ENCODE measurements at places on chromosomes 12 and 14. TPM values are rescaled to one million over a fixed set of nuclear protein-coding genes. Genes with fewer than 3 reads are reported as not detected.
A peak's percentile ranks its signal among the peaks of the same experiment; 100 is the strongest.

The SMCO3 gene
- not detected for total RNA-seq

The PLEK2 gene
- total RNA-seq, result 21.7 TPM

The RD3L gene
- not detected for total RNA-seq

The C12orf50 gene
- 0.10 TPM for total RNA-seq

The TAS2R20 gene
- 6.1 TPM for total RNA-seq

The NRIP2 gene
- total RNA-seq, result 3.6 TPM

The CLEC2A gene
- not detected for total RNA-seq

The FAM222A gene
- 0.73 TPM for total RNA-seq

The EIF2B1 gene
- total RNA-seq, result 58.0 TPM

- no peak for DNase-seq
These were observed 1.1 kb downstream of the HDAC7 start for GRCh38 chr12:47818467-47819137.

DNA sequence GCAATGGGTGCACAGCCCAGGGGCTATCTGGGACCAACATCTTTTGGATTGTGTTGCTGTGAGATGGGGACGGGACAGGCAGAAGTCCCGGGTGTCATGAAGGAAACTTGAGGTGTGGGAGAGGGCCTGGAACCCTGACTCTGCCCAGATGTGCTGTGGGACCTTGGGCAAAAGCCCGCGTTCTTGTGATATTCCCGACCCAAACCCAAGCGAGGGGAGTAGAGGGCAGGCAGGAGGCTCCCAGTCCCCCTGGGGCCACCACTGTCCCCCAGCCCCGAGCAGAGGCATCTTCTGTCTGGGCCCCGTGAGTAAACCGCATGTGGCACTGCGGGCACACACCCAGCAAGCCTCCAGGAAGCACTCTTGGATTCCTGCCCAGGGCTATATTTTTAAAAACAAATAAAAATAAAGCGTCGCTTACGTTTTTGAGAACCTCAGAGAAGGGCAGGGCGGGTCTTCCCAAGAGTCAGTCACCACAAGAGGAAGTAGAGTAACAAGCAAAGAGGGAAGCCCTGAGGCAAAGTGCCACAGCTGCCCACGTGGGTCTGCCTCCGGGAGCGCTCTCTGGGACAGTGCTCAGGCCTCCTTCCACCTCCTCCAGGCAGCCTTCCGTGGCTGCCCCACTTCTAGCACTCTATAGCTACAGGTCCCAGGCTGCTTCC is 39.5 kb downstream of the BEGAIN start:
- DNase-seq, result peak; percentile 58

DNA sequence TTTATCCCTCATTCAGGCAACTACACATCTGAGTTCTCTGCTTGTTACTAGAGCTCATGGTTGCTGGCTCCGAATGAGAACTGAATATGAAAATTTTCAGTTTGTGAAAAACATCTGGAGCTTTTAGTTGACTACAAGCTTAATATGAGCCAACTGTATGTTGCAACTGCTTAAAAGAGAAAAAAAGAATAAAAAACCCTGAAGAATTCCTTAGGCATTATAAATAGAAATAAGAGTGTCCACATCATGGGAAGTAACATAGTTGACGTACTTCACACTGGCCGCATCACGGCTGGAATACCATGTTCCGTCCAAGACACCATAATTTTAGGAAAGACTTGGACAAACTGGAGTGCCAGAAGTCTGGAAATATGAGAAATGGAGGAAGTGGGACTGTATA is 57.9 kb downstream of the PDE3A start:
- DNase-seq, result no peak

- no peak for DNase-seq
These were observed 23.0 kb downstream of the OR10P1 start for GRCh38 chr12:55659486-55660385.

GRCh38 chr12:117680312-117680711 is 288.5 kb downstream of the KSR2 start:
- no peak for DNase-seq

GRCh38 chr14:23299211-23299957 is 3.3 kb downstream of the PPP1R3E start:
- DNase-seq, result peak; percentile 77

- DNase-seq, result no peak
These were observed 384.9 kb downstream of the SOX5 start for GRCh38 chr12:23564451-23565152.

DNA sequence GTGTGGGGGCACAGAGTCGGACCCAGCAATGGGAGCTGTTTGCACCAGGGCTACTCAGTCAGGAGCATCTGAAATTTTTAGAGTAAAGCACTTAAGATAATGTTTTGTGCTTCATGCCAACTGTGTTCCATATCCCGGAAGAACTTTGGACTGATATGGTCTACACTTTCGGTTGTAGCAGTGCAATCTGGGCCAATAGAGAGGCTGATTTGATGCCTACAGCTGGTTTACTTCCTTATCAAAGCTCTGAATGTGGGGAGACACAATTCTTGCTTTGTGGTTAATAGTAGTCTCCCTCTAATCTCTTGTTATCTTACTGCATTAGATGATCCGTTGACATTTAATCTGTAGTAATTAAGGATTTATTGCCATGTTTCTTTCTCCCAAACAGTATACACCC is 7.8 kb upstream of the VDR start:
- no peak for DNase-seq

- no peak for DNase-seq
These were observed 80.4 kb upstream of the SINHCAF start for GRCh38 chr12:31406345-31406744.

DNA sequence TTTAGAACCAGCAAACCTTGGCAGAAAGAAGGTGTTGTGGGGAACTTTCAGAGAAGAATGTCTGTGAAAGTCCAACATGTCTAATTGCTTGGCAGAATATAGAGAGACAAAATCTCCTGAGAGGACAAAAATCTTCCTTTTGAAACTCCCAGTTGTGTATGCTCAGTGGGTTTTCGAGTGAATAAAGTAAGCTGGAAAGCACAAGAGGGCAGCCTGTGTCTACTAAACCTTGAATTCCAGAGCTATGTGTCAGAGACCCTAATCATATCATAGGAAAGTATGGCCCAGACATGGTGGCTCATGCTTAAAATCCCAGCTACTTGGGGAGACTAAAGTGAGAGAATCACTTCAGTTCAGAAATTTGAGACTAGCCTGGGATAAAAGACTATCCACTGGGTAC is 661.2 kb downstream of the SLC16A7 start:
- no peak for DNase-seq

DNA sequence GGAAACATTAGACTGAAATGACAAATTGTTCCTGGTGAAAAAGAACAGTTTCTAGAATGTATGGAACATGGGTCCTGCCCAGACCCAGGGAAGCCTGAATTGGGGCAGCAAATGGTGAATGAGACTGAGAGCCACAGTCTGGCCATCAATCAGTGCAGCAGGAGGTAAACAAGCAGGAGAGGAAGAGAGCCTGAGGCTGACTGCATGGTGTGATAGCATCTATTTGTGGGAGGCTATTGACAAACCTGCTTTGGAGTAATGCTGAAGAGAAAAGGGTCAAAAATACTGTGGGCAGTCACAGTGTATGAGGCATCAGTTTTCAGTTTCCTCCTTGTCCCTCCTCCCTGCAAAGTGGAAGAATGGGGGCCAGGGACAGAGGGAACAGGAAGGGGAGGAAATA is 136.8 kb downstream of the ANKS1B start:
- no peak for DNase-seq

GRCh38 chr12:27711317-27711682 is 668 bp downstream of the MRPS35 start:
- DNase-seq, result no peak

GRCh38 chr12:24155042-24155441 is 205.6 kb upstream of the SOX5 start:
- no peak for DNase-seq

DNA sequence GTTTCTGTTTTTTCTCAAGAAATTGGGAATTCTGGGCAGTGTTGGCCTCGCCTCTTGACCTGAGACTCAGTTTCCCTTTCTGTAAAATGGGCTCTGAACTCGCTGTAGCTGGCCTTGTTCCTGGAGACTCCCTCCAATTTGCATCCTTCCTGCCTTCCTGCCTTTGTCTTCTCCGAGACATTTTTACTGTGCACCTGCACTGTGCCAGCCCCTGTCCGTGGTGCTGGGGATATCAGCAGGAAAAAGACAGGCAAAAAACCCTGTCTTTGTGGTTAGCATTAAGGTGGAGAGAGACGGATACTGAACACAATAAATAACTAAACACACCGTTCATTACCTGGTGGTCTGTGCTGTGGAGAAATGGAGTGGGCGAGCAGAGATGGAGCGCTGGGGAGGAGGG is 129.8 kb downstream of the AACS start:
- no peak for DNase-seq

GRCh38 chr12:80195074-80195726 is 95.9 kb downstream of the OTOGL start:
- no peak for DNase-seq

- peak; percentile 68 for DNase-seq
These were observed 441 bp downstream of the RAB5B start for GRCh38 chr12:55974308-55974730.

DNA sequence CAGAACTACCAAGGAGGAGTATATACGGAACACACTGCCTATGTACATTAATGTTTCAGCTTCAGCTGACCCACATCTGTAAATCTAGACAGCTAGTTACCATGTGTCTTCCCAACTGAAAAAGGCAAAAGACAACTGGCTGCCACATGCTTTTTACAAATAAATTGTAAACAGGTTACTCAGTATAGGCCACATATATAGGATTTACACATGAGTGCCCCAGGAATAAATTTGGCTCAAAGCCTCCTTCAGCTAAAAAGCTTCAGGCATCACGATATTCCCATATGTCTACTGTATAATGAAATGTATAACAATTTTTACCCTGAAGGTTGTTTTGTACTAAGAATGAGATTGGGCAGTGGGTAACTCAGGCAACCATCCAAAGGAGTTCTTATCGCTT is 175.9 kb upstream of the BMP4 start:
- no peak for DNase-seq

DNA sequence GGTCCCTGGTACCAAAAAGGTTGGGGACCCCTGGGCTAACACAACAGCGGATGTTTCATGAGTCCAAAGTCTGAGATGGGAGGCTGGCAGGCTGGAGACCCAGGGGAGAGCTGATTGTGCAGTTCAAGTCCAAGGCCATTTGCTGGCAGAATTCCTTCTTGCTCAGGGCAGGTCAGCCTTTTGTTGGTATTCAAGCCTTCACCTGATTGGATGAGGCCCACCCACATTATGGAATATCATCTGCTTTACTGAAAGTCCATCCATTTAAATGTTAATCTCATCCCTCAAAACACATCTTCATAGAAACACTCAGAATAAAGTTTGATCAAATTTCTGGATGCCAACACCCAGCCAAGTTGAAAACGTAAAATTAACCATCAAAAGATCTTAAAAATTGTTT is 52.9 kb downstream of the GSC start:
- DNase-seq, result no peak

DNA sequence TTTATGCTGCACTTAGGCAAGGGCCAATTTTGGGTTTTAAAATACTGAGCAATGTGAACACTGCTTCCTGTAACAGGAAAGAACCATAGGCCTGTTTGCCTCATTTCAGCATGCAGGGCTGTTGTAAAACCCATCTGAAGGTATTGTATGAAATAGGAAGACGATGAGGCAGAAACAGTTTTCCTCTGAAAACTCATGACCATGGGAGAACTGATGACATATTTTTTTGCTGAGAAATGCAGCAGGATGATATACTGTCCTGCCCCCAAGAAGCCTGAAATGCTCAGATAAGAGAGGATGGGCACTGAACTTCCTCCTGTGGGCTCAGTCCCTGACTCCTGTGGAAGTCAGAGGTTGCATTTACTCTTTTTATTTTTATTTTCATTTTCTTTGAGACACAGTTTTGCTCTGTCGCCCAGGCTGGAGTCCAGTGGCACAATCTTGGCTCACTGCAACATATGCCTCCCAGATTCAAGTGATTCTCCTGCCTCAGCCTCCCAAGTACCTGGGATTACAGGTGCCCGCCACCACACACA is 17.4 kb downstream of the PYGL start:
- no peak for DNase-seq

DNA sequence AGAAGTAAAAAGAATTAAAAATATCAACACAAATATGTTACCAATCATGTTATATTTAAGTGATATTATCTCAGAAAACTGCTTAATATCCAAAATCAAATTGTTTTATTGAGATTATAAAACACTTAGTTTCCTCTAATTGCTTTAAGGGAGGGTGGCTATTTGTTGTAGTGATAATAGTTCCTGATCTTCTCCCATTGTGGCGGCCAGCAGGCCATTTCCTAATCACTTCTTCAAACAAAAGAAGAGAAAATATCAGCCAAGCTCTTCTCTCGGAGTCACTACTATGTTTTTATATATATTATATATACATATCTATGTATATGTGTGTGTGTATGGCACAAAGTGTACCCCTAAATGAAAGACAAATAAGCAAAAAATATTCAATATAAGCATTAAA is 31.5 kb downstream of the ERO1A start:
- DNase-seq, result no peak

- DNase-seq, result no peak
These were observed 372.6 kb downstream of the BCL11B start for GRCh38 chr14:98899441-98899840.

All from ureter (tissue), 1 donor.